AG08395 (cell line): ENCODE measurements at places on chromosomes 1 and 21.

GRCh38 chr1:180533266-180533987 is 25.3 kb upstream of the OVAAL start:
- peak; percentile 67 for DNase-seq

DNA sequence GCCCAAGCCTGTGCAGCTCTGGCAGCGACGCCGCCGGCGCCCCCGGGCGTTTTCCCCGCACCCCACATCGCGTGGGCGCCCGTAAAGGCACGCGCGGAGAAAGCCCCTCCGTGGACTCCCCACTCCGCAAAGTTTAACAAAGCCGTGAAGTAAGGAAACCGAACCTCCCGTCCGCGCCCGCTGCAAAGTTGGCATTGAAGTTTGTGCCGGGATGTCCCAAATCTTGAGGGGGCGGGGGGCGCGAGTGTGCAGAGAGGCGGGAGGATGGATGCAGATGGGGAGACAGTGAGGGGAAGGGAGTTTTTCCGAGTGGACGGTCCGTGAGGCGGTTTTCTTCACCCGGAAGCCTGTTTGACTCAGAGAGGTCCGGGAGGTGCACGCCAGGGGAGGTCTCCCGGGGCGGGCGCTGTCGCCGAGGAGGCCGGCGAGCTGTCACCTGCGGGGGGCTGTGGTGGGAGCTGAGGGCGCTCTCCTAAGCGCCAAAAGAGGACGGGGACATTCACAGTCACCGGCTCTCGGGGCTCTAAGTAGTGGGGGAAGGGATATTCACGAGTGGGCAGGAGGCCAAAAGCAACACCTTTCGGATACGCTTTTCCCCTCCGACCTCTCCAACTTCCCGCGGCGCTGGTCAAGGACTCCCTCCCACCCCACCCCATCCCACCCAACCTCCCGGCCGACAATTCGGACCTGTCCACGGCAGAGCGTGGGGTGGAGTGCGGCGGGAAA is 1.3 kb downstream of the WLS start:
- no peak for DNase-seq

DNA sequence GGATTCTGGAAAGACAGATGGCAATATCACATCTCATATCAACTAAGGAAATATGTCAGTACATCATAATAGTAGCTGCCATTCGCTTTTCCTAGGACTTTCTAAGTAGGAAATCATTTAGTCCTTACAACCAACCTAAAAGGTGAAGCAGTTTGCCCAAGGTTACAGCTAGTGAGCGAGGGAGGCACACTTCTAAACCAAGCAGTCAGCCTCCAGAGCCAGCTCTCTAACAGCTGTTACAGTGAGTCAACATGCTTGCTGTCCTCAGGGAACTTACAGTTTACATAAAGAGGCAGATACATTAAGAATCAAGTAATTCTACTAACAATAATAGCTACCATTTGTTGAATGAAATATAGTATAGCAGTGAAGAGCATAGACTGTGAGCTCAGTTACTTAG is 57.1 kb downstream of the GIPC2 start:
- no peak for DNase-seq

GRCh38 chr1:219302697-219303096 is 129.0 kb downstream of the LYPLAL1 start:
- no peak for DNase-seq

GRCh38 chr1:153432874-153433681 is 16.8 kb downstream of the S100A7A start:
- DNase-seq = no peak

- DNase-seq = no peak
Observed at GRCh38 chr1:63423649-63424048, 56.2 kb downstream of the ALG6 start.

GRCh38 chr1:48396208-48396607 is 75.8 kb downstream of the SPATA6 start:
- DNase-seq = no peak

DNA sequence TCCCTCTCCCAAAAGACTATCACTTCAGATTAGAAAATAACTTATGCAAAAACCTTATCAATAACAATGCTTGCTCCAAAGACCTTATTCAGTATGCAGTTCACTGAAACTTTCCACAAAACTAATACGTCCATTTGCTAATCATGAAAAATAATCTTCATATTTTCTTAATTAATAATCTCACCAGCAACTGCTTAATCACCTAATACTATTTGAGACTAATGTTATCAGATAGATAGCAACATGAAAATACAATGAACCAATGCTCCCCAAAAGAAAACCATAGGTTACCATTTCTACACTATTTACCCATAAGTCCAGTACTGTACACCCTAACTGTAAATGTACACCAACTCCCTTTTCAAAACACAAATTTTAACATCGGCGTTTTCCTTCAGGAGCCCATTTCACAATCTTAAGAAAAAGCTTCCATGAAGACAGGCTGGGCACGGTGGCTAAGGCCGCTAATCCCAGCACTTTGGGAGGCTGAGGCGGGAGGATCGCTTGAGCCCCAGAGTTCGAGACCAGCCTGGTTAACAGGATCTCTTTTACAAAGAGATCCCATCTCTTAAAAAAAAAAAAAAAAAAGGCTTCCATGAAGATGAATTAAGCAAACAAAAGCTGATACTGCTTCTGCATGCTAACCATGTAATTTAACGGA is 1.7 kb downstream of the GNB1 start:
- DNase-seq = no peak
